T-helper 22 cell (primary cell): ENCODE measurements at places on chromosomes 4 and X.

DNA sequence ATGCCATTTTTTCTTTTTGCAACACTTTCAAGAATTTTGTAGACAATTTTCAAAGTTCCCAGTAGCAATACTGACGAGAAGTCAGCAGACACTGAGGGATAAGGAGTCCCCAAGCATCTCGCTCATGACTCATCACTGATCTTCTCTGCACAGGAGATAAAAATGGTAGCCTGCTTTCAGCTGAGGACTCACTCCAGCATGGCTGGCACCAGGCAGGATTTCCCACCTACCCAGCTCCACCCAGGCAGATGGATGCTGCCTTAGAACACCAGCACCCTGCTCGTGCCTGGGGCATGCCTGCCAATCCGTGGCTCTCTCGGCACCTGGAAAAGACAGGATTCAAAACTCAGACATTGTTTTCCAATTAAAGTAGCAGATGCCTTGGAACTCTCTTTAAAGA is 24.9 kb downstream of the JAKMIP1 start:
- DNase-seq: no peak

GRCh38 chrX:12894074-12895030 is 12.1 kb upstream of the TLR8 start:
- no peak for DNase-seq

- DNase-seq: no peak
These were observed 331.7 kb downstream of the HNRNPD start for GRCh38 chr4:82042042-82042441.

DNA sequence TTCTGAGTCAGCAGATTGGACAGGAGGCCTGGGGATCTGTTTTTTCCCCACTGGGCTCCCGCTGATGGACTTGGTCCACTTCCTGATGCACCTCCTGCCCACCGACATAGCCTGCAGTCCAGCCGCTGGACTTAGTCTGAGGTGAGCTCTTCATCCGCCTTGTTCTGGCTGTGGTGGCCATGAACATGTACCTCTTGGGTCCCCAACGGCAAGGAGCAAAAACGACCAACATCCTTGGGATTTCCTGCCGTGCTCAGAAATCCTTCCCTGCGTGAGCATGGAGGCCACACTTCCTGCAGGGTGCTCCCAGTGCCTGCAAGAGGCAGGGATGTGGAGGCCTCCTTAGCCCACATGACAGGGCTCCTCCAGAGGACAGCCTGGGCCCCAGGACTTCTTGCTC is 76.8 kb downstream of the CRMP1 start:
- no peak for DNase-seq

DNA sequence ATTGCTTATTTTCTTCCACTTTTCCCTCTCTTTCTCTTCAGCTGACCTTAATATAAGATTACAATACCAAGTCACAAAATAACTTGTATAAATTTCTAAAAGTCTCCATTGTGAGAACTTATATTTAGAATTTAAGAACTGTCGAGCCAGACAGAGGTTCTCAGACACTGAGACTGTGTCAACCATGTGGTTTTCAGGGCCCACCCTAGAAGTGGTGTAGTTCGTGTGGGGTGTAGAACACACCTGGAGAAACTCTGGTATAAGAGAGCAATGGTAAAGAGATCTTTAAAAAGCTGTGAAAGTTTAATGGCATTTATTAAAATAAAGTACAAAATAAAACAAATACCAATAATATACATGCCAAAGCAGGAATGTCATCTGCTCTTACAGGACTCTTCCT is 19.7 kb downstream of the CPEB2 start:
- no peak for DNase-seq

- DNase-seq: no peak
These were observed 778.1 kb downstream of the SH3BGRL start for GRCh38 chrX:81979806-81980515.

- no peak for DNase-seq
These were observed 269.3 kb upstream of the AGTR2 start for GRCh38 chrX:115901241-115901640.

DNA sequence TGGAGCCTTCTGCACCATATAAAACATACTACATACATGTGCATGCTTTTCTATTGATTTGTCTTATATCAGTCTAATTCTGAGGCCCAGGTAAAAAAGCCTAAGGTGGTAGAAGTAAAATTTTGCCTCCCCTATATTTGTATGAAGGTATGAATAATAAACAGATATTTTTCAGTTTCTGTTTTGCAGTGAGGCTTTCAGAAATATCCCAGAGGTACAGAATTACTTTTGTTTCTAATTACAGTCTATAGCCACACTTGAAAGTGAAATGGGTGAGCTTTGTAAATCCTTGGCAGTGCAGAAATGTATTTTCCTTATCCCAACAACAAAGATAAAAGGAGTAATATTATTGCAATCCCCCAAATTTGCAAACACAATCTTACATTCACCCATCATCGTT is 59.5 kb downstream of the DDX60 start:
- no peak for DNase-seq

DNA sequence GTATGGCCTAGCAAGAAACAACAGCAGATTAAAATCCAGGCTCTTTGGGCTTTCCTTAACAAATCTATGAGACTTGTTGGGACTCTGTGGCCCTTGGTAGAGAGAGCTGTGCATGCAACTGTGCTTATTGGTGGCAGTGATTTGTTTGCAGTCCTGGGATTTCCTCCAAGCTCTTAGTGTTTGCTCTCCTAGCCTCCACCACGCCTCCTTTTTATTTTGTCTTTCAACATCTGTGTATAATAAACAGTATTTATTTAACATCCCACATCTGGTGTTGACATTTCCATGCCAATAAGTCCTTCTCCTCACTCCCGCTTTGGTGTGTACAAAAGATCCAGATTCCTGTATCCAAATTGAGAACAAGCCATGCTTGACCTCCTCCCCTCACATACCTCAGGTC is 3.1 kb downstream of the TNMD start:
- DNase-seq: no peak

GRCh38 chr4:110710070-110710469 is 87.2 kb upstream of the PITX2 start:
- no peak for DNase-seq

GRCh38 chr4:84855774-84856173 is 110.7 kb downstream of the WDFY3 start:
- DNase-seq: no peak

GRCh38 chr4:151540728-151541388 is 131.9 kb downstream of the FHIP1A start:
- no peak for DNase-seq

- DNase-seq: no peak
These were observed 29.8 kb downstream of the IQCM start for GRCh38 chr4:149785696-149786431.

GRCh38 chr4:158714937-158715336 is 8.3 kb downstream of the PPID start:
- DNase-seq: no peak
